Stimulated activated naive CD8-positive, alpha-beta T cell treated with anti-CD3 and anti-CD28 coated beads, Interleukin-15, amount 100 ng/mL, for 72 hours (primary cell): ENCODE measurements at places on chromosomes 2 and 18.
A peak's percentile ranks its signal among the peaks of the same experiment; 100 is the strongest.

GRCh38 chr2:215367662-215368492, 56.0 kb downstream of the ATIC start:
- no peak for DNase-seq

GRCh38 chr2:106197878-106198277, 3.8 kb upstream of the UXS1 start:
- DNase-seq = no peak

DNA sequence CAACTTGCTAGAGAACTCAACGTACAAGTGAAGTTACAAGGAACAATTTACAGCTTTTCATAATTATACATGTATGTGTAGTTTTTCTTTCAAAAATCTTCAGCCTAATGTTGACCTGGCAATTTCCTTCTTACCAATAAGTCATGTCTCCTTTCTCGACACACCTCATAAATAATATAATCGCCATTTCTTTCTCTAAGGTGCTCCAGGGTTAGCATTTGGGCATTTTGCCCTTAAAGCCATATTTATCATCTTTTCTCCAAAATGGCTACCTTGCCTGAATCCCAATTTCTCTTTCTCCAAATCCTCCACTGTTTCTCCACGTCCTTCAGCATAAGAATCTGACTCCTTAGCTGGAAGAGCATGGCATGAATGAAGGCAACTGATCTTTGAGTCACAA, 50.3 kb upstream of the RAB27B start:
- DNase-seq = no peak

GRCh38 chr2:168120310-168120709, 127.1 kb downstream of the STK39 start:
- no peak for DNase-seq

DNA sequence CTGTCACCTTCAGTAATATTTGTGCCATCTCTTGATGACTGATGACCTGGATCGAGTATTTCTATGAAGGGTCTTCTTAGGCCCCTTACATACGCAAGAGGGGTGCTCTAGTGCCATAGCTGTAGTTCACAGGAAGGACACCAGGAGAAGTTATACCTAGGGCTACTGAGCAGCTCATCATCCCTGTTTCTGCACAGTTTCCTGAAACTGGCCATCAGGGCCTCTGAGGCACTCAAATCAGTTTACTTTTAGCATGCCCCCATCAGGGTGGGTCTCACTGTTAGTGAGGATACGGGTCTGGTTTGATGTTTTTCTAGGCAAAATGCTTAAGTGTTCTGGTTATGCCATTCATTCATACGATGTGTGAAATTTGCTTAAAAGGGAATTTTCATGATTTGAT, 20.0 kb upstream of the FBLN7 start:
- DNase-seq = no peak

DNA sequence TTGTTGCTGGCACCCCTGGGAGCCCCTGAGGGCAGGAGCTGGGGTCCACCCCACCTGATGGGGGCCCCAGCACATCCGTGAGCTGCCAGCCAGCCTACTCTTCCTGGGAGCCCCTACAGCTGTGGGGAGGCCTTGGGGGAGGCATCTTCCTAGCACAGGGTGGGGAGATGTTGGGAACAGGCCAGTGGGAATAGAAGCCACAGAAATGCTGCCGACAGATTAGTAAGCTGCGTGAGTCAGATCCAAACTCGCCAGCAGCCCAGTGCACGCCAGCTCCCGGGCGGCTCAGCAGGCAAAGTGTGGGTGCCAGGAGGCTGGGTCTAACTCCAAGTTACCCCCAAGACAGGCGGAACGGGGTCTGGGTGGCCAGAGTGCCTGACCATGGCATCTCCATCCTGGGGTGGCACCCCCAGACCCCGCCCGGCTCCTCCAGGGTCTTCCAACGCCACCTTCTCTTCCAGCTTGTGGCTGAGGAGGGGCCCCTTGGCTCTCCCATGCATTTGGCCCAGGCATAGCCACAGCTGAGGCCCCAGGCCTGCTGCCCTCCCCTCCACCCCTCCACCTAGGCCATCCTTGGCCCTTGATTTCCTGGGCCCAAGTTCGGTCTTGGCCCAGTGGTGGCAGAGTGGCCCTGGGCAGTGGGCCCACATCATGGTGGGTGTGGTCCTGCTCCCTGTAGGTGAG, 15.3 kb downstream of the CROCC2 start:
- peak; percentile 5 for DNase-seq

- DNase-seq = no peak
These were observed 156.7 kb downstream of the KLHL29 start for GRCh38 chr2:23541503-23542229.

- DNase-seq = peak; percentile 24
These were observed at the start of gene SIX2 for GRCh38 chr2:45009303-45009927. SIX2 (minus strand) TSS chr2:45009452; CDS start chr2:45009110, 342 bp downstream.

DNA sequence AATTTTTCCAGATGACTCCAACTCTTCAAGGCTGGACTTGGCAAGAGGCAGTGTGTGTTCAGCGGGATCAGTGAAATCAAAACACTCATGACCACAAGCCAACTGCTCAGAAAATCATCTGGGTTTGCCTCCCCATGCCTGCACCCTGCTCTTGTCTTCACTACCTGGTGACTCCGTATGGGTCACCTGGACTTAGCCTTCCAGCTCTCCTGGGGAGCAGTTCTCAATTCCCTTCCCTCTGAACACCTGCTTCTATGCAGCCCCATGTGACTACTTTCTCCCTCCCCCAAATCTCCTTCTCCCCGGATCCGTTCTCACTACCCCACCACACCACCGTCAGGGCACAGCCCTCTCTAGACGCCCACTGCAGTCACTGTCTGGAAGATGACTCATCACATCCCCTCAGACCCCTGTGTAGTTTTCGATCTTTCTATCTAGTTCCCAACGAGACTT, 130.2 kb upstream of the ID2 start:
- peak; percentile 48 for DNase-seq

- DNase-seq = no peak
These were observed 78.8 kb downstream of the INSIG2 start for GRCh38 chr2:118167026-118167425.

- DNase-seq = no peak
These were observed 242.4 kb downstream of the LPIN1 start for GRCh38 chr2:11988691-11989353.

DNA sequence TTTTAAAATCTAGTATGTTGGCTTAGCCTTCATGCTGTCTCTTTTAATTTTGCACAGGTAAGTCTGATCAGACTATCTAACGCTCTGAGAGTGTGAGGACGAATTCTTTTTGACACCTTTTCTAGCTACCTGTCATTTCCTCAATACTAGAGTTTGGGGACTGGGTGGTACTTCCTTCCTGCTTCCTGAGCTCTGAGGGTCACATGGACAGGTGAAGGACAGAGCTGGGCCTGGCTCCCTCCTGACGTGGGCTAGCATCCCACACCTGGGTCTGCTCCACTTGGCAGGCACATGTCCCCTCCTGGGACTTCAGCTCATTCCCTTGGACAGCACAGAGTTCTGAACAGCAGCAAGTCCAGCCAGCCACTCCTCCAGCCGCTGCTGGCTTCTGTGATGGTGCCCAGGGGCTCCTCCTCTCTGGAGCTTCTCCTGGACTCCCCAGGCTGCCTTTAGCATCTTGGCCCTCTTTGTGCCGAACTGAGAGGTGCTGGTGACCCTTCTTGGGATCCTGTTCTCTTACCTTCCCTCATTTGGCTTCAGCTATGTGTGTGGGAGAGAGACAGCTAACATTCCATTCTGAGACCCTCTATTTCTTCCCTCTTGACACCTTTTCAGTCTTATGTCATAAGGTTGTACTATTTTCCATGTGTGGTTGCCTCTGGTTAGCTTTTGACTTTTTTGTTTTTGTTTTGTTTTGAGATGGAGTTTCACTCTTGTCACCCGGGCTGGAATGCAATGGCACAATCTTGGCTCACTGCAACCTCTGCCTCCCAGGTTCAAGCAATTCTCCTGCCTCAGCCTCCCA, 106.9 kb downstream of the B3GNT2 start:
- DNase-seq = no peak

GRCh38 chr2:42099438-42100173, 51.8 kb downstream of the PKDCC start:
- no peak for DNase-seq

DNA sequence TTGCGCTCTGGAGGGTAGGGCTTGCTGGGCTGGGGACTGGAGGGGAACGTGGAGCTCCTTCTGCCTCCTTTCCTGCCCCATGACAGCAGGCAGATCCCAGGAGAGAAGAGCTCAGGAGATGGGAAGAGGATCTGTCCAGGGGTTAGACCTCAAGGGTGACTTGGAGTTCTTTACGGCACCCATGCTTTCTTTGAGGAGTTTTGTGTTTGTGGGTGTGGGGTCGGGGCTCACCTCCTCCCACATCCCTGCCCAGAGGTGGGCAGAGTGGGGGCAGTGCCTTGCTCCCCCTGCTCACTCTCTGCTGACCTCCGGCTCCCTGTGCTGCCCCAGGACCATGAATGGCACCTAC, 4.3 kb downstream of the GPR35 start:
- DNase-seq = no peak

DNA sequence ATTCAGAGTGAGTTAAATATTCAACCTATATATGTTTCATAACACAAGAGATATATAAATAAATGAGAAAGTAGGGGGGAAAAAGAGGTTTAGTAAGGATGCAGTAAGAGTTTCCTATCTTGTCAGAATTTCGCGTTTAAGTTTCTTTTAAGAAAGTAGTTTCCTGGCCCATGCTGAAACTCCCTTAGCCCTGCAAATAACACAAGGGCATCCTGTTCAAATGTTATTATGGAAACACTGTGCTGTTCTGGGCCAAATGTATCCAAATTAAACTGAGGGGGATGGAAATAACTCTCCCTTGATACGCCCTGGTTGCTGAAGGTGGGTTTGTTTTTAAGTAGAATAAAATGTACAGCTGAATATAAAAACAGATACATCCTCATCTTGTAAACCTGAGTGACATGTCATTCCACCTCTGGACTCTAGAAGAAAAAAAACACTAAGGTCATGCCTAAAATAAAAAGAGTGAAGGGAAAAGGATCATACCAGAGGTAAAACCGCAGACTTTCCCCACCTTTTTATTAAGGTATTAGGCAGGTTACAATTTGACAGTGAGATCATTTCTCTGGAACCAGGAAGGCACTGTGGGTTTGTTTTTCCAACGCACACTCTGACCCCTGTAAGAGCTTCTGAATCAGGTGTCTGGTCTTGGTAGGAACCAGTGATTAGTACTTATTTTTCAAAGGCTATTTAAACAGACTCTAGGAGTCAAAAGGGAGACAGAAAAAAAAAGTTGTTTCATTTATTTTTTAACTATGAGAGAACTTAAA, 16.7 kb downstream of the BCL2 start:
- DNase-seq = no peak

DNA sequence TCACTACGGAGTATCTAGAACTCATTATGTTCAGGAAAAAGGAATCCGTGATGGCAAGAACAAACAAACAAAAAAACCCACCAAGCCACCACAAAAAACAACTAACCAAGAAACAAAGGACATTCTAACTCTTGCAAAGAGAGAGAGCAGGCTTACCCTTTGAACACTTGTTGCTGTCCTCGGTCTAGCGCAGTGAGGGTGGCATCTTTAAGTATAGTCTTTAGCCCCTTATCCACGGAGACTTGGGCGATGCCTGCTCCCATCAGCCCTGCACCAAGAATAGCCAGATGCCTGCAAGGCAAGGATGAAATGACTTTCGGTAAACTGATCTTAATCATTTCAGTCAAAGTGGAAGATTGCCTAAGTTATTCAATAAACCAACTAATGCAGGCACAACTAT, 31.0 kb downstream of the GAREM2 start:
- no peak for DNase-seq

GRCh38 chr2:11482473-11483035, 16.6 kb upstream of the E2F6 start:
- no peak for DNase-seq

DNA sequence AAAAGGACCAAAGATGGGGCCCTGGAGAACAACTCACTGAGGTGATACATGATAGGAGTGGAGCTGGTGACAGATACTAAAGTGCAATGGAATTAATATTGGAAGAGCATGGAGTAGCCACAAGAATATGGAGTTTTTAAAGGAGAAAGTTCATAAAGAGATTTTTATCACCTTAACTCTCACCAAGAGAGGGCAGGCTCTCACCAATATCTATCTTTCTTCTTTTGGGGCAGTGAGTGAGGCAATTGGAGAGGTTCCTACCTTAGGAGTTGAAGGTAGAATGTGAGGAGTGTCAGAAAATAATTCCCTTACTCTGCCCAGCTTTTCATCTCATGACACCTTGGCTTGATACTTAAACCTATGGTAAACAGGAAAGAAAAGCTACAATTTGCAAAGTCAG, 233.7 kb upstream of the CWC22 start:
- DNase-seq = no peak

DNA sequence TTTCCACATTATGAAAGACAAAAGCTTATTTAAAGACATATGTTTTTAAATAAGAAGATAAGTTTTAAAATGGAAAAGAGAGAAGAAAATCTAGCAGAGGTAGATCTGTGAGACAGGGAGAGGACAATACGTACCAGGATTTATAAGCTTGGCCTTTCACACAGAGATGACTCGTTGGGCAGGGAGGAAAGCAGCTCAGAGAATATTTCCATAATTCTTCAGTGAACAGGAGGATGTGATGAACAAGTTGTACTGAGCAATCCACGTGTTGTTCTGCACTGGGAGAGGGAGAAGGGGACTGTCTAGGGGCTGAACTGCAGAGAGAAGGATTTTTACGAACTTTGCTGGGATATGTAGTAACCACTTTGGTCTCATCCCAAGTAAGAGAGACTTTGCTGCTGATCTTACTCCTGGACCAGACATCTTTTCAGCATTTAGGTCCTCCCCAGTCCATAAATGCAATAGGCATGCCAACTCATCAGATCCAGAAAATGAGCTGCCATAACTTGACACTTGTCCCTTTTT, 162.5 kb upstream of the SETBP1 start:
- no peak for DNase-seq

GRCh38 chr2:113370478-113371091, 66.9 kb upstream of the ZNG1B start:
- peak; percentile 70 for DNase-seq

- DNase-seq = no peak
These were observed 230.4 kb upstream of the AGAP1 start for GRCh38 chr2:235263205-235264120.

DNA sequence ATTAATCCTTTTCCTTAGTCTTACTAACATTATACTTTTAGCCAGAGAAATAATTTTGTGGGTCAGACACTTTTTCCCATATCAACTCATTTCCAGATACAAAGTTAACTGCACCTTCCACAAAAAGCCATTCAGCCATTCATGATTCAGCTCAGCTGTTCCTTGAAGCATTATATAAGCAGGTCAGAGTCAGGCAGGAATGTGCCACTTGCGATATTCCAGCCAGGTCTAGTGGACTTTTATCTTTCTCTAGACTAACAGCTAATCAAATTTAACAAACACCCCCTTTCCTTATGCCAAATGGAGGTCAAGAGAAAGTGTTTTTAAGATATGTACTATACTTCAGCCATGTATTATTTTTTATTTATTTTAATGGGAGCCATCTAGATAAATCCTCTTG, 75.6 kb upstream of the EPB41L3 start:
- no peak for DNase-seq

DNA sequence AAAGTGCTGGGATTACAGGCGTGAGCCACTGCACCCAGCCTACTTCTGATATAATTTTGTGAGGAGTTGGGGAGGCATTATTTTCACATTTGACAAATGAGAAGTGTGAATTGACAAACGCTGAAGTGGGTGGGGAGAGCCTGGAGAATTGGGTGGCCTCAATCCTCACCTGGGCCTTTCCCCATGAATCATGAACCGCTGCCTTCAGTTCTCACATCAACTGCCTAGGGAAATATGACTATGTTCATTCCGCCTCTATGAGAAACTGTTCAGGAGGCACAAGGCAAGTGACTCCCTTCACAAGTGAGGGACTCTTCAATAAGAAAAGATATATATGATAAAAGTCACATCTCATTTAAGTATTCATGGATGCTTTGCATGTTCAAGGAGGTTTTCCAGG, 96.6 kb upstream of the RND3 start:
- DNase-seq = no peak
